Stimulated activated CD4-positive, alpha-beta T cell treated with anti-CD3 and anti-CD28 coated beads, Interleukin-1b, Interleukin-23, amount 100 ng/mL, for 1 hour (primary cell): ENCODE measurements at places on chromosomes 3 and 15.

DNA sequence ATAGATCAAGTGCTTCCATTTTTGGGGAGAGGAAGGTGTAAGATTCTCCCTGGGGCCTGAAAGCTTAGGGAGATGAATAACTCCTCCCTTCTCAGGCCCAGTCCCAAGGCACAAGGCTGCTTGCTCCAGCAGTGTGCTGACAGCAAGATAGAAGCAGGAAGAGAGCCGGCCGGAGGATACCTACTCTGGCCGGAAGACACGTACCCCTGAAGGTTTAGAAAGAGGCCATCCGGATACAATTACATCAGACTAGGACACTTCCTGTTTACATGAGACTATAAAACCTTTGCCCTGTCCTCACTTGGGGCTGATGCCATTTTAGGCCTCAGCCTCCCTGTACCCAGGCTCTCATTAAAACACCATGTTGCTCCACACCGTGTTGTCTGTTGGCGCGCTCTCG lies 329.9 kb downstream of the SV2B start:
- DNase-seq, result no peak

- no peak for DNase-seq
Measured at GRCh38 chr15:33064878-33065277, 129.6 kb downstream of the FMN1 start.

GRCh38 chr15:88104357-88104756 lies 152.2 kb downstream of the NTRK3 start:
- DNase-seq, result no peak

- no peak for DNase-seq
Measured at GRCh38 chr3:112117841-112118571, 15.0 kb downstream of the GCSAM start.

DNA sequence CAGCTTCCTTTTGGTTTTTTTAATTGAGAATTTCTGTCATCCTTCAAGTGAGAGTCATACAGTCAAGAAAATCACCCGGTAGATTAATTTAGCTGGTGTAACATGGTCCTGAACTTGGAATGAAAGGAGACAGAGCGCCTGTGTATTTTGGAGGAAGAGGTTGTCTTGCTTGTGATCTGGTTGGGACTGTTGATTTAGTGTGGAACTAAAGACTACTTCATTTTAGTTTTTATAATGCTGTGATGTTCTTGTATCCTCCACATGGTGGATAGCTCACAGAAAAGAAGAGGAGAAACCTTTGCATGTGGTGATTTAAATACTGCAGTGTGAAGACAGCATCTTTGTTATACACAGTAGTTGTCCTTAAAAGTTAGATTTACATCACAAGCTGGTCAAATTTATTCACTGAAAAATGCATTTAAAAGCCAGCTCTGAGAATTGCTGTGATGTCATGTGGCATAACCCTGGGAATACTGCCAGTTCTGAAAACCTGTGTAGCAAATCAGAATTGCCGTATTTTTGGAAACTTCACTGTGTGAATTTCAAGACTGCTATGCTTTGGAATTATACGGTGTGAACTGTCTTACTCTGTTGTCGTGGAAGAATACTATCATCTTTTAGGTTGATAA lies 268.5 kb downstream of the PTPRG start:
- DNase-seq, result no peak

GRCh38 chr15:64351265-64351664 lies 4.7 kb downstream of the CSNK1G1 start:
- DNase-seq, result no peak

DNA sequence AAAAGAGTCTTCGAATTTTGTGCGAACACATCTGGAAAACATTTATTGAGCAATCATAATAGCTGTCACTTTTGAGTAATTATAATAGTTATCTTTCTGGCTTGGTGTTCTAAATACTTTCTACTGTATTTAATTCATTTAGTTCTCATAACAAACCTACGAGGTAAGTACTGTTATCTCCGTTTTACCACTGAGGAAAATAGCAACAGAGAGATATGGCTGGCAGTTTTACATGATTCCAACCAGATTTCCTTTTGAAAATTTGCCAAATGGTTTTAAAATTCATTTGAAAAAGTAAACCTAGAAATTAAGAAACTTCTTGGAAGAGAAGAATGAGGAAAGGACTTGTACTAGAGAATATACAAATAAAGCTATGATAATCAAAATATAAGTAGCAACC lies 37.3 kb upstream of the MGA start:
- no peak for DNase-seq

DNA sequence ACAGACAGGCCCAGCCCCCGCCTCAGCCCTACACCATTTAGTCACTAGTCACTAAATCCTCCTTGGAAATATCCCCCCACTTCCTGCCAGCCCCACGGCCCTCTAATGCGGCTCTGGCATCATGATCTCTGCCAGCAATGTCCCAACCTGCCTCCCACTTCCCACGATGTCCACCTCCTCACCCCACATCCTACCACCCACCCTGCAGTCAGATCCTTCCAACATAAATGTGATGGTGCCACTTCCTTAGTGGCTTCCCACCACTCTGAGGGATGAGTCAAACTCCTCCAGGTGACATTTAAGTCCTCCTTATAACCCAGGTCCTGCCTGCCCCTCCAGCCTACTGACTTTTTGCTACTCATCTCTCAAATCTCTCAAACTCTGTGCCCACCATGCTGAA lies 167.5 kb downstream of the SHQ1 start:
- DNase-seq, result no peak

DNA sequence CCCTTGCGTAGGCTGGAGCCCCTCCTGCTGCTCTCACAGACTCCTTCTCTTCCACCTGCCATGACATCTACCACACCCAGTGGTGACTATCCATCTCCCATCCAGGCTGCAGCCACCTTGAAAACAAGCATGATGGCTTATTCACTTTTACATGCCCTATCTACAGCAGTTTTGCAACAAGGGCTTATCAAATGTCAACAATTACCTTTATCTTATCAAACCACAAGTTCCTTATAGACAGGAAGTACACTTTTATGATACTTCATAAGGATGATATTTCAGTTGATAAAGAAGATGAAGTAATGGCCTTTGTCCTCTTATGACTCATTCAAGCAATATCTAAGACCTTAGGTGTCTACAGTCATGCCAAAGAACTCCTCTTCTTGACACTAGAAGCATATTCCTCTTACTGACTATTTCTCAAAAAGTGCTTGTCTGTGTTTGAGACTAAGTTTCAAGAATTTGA lies 125.3 kb upstream of the SPRED1 start:
- no peak for DNase-seq

GRCh38 chr15:75023872-75024636 lies 664 bp downstream of the PPCDC start:
- no peak for DNase-seq

- DNase-seq, result no peak
Measured at GRCh38 chr15:71595846-71596553, 214.4 kb upstream of the NR2E3 start.

DNA sequence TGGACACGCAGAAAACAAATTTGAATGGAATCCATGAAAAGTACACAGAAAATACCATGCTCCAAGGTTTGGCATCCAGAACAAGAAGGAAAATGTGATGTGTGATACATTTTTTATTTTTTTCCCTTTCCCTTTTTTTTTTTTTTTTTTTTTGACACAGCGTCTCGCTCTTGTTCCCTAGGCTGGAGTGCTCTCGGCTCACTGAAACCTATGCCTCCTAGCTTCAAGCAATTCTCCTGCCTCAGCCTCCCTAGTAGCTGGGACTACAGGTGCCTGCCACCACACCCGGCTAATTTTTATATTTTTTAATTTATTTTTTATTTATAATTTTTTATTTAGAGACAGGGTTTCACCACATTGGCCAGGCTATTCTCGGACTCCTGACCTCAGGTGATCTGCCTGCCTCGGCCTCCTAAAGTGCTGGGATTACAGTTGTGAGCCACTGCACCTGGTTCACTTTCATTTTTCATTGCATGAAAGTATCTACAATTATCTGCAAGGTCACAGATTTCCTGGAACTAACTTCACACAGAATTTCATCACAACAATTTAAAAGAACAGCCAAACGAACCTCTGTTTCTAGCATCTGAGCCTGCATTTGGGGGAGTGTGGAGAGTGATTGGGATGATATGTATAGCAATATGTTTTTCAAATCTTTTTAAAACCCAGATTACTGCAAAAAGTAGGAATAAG lies 8.3 kb downstream of the POU1F1 start:
- no peak for DNase-seq

- no peak for DNase-seq
Measured at GRCh38 chr3:141802316-141803077, 39.3 kb downstream of the GRK7 start.

DNA sequence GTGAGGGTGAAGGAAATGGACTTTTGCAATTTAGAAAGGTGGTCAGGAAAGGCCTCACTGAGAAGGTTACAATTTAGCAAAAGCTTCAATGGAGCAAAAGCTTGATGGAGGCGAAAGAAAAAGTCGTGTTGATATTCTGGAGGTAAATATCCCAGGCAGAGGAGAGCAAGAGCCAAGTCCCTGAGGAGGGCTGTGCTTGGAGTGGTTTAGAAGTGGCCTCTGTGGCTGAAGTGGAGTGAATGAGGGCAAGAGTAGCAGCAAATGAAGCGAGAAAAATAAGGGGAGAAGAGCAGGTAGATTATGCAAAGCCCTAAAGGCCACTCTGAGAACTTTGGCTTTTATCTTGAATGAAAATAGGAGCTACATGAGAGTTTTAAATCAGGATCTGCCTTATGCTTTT lies 54.1 kb downstream of the GUCA1C start:
- DNase-seq, result no peak

DNA sequence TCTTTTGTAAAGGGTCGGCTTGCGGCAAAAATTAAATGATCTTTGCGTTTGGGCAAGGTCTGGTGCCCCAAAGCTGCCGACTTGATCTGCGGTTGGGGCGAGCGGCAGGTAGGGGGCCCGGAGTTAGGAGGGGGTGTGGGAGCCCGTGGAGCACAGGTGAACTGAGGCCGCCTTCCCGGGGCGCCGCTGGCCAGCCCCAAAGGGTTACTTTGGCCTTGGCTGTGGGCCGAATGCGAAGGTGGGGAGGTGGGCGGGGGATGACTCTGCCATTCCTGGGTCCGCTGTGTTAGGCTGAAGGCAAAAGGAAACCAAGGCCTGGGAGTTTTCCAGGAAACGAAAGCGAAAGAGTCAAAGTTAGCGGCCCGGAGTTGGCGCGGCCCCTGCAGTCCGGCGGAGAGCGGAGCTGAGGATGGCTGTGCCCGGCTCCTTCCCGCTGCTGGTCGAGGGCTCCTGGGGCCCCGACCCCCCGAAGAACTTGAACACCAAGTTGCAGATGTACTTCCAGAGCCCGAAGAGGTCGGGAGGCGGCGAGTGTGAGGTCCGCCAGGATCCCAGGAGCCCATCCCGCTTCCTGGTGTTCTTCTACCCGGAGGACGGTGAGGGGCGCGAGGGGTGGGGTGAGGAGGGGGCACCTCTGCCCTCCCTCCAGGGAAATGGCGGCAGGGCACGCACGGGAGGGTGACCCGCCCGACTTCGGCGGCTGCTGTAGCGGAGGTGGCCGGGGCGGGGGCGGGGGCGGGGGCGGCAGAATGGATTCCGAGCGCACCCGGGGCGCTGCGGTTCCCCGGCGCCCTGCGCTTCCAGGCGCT lies at the start of gene PARP14:
Gene PARP14 (plus strand): TSS at position 365 of the 809 bp plus-strand sequence. CDS start 45 bp downstream, at position 410.
- peak; percentile 10 for DNase-seq

DNA sequence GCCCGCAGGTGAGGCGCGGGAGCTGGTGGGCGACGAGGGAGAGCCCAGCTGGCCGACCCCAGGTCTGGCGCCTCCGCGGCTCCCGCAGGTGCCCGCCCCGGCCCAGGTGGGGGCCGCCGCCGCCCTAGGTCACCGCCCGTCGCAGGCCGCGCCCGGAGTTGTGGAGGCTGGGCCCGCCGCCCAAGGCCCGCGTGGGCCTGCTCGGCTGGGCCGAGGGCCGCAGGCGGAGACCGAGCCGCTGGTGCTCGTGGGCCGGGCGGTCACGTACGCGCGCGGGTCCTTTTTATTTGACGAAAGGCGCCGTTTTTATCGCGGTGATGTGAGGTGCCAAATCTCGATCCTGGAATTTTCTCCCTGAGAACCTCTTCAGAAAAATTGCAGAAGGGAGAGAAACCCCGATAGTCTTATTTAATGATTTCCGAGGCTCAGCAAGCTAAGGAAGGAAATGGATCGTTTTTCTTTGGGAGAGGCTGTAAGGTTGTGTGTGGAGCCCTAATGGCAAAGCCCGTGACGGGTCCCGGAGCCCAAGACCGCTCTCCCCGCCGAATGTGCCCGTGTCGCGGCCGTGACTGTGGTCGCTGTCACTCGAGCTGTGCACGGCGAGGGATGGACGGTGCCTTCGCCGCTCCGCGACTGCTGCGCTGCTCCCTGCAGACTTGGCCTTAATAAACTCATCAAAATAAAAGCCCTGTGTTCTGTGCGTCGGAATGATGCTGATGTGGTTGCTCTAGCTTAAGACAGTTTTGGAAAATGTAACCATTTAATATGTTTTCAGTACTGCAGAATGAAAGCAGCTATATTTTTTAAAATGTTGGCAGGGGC lies 612 bp downstream of the APPL1 start:
- no peak for DNase-seq

DNA sequence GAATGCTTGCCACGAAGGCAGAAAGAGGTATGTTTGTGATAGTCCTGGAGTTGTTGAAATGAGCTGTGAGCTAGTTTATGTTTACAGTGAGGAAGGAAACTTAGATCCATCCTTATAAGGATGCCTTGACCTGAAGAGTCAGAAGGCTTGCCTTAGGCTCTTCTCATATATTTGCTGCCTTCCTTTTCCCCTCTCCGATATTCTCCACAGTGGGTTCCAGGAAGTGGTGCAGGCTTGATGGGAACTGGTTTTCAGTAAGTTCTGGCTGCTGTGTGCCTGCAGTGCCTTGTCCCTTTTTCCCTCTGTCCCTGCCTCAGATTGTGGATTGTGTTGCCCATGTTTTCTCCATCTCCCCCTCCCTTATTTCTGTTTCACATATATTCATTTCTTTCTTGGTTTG lies 287.3 kb upstream of the UBE2E1 start:
- no peak for DNase-seq

DNA sequence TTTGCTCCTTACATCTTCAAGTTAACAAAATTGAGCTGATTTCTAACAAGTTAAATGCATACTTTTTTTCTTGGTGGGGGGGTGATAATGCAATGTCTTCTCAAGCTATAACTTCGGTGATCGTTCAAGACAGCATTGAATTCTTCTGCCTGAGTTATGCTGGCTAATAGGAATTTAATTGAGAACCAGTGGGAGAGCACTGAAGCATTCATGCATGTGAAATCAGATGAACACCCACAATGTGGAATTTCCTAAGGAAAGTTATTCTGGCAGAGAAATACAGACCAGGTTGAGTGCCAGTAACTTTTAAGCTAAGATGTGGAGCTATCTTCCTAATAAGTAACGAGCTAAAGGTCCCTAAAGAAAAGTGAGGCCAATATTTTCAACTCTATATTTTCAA lies 3.0 kb downstream of the SPATA16 start:
- no peak for DNase-seq

DNA sequence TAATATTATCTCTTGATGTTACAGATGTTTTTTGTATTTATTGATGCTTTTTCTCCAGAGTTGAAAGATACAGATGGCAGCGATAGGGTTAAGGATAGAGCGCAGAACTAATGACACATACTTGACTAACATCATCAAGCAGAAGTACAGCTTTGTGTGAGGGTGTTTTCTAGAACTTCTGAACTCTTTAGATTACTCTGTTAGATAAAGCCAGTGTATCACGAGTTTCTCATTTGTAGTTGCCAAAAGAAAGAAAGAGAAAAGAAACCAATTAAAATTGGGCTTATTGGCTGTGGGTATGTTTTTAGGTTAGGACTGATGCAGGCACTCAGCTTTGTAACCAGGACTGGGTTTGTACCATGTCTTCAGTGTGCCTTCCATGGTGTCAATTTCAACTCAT lies 6.6 kb upstream of the GPR171 start:
- DNase-seq, result no peak
